ENCODE measurements at places on chromosomes 4 and X. TPM values are rescaled to one million over a fixed set of nuclear protein-coding genes. Genes with fewer than 3 reads are reported as not detected.
A peak's percentile ranks its signal among the peaks of the same experiment; 100 is the strongest.

GRCh38 chr4:189785257-189785656 is 155.4 kb upstream of the FRG1 start:
- no peak for DNase-seq

- DNase-seq = no peak
Measured at GRCh38 chr4:6601661-6602250, 26.8 kb downstream of the MAN2B2 start.

DNA sequence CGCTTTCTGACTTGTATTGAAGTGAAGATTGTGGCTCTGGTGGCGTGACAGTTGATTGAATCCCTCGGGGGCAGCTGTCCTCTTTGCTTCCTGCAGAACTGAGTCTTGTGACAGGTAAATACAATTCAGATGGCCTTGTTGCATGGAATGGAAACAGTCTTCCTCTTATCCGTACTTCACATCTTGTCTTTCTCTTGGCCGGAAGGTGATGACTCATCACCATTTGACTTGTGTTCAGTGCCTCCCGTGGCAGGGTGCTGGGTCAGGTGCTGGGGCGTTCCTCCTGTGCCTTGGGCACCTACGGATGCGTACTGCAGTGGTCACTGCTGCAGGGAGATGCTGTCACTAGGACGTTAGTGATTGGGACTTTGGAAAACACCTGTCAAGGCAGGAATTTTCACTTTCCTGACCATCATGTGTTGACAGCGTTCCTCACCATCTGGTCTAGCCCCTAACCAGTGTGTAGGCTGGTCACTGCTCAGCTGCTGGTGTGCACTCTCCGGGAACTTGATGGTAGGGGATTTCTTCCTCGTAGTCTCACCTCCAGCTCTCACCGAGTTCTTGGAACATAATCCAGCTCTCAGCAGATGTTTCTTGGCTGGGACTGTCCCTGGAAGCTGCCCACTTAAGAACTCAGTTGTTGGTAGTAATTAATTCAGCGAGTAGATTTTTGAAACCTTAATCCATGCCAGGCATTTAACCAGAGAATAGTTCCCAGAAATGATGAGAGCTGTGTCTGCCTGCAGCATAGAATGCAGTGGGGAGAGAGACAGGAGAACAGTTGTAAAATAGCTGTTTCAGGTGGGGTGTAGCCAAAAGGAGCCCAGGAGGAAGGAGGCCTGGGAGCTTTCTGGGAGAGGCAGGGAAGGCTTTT is 7.2 kb downstream of the TBC1D14 start:
- DNase-seq = peak; percentile 72

- no peak for DNase-seq
Measured at GRCh38 chr4:169976951-169977350, 49.2 kb downstream of the MFAP3L start.

DNA sequence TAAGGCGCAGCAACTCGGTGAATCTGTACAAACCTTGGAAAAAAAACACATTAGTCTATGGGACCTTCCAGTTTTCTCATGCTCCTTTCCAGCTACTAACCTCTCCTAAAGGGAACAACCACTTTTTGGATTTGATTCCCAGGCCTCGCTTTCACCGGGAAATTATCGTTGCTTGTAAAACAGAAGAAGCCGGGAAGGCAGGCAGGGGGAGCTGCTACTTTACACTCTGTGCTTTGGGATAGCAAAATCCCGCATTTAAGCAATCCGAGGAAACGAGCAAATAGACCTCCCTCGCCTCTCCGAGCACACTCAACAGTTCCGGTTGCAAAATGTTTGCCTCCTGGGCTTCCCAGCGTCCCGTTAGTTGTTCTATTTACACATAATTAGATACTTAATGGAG is 1.2 kb downstream of the CD38 start:
- peak; percentile 37 for DNase-seq

The DMRTC1 gene
- total RNA-seq = not detected

GRCh38 chr4:143335979-143336780 is 496 bp upstream of the GAB1 start:
- DNase-seq = peak; percentile 24

GRCh38 chrX:108257556-108257955 is 166.0 kb downstream of the ATG4A start:
- DNase-seq = no peak

- DNase-seq = no peak
Measured at GRCh38 chr4:7924163-7924562, 15.5 kb downstream of the AFAP1 start.

The TMEM144 gene
- total RNA-seq = not detected

The MFAP3L gene
- 0.03 TPM for total RNA-seq

DNA sequence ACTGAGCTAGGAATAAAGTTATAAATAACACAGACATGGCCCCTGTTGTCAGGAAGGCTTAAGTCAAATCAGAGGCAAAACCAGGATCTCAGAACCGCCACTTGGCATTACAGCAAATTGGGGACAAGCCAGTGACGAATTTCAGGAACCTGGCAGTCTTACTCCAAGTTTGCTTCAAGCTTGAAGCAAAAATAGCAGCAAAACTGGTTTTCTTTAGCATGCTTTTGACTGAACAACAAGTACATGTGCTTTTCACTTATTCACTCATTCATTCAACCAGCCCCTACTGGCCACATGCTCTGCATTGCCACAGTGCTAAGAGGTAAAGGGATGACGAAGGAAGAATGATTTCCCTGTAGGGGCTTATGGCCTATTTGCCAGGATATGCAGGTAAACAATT is 253.9 kb upstream of the PPARGC1A start:
- DNase-seq = no peak

- DNase-seq = no peak
Measured at GRCh38 chr4:9952415-9952950, 68.8 kb downstream of the SLC2A9 start.

DNA sequence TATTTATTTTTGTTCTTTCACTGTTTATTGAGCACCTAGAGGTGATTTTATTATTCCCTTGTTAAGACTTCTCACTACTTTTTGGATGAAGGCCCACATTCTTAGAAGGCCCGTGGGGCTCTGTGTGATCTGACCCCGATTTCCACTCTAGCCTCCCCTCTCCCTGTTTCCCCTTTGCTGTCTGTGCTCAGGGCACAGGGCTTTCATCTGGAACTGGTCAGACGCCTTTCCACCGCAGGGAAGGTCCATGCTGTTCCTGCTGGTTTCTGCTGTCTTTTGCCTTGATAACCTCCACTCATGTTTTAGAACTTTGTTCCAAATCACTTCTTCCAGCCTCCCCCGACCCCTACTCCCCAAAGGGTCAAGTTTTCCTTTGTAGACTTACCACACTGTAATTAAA is 31.3 kb upstream of the ANAPC4 start:
- DNase-seq = no peak

DNA sequence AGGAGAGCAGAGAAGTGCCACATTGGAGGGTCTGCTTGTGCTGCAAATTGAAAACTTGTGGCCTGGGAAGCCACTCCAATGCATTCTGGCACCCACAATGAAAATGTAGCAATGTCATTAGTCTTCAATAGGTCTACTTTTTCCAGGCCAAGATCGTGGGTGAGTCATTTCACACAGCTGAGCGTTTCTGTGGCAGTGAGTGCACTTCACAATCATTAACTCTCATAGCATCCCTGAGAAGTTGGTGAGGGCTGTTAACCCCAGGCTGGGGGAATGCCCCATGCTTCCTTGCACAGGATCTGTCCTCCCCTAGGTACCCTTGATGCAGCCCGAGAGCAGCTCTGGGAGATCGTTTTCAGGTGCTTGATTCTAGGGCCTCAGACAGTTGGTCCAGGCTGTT is 196.8 kb upstream of the ATP6AP2 start:
- DNase-seq = no peak

- no peak for DNase-seq
Measured at GRCh38 chrX:105263171-105263570, 42.7 kb upstream of the TEX13A start.

The PHOX2B gene
- total RNA-seq = not detected

DNA sequence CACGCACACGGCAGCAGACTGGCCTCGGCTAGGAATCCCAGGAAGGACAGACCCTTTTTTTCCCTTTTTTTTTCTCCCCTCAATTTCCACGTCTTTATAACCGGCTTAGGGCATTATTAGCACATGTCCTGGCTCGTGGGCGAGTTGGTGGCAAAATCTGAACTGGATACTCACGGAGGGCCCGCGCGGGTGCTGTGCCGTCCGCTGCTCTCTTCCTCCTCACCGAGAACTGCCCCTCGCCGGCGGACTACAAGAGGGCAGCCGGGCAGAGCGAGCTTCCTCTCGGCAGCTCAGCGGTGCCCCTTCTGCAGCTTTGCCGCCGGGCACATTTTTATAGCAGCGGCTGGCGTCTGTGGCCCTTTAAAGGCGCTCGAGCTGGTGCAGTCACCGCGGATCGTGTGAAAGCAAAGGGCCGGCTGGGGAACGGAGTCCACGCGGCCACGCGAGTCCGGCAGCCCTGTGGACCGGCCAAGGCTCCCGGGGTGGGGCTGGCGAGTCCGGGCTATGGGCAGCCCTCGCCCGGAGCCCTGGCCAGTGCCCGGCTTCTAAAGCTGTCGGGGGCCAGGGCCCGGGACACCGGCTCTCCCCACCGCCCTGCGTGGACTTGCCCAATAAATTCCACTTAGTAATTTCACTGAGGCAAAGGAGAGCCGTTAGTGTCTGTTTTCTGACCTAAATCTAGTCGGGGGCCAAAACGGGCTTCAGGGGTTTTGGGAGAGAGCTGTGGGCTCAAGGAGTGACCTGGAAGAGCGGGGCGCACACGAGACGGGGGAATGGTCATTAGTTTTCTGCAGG is 1.3 kb upstream of the CITED1 start:
- DNase-seq = peak; percentile 20

- DNase-seq = no peak
Measured at GRCh38 chr4:70405765-70406164, 8.0 kb downstream of the OPRPN start.

DNA sequence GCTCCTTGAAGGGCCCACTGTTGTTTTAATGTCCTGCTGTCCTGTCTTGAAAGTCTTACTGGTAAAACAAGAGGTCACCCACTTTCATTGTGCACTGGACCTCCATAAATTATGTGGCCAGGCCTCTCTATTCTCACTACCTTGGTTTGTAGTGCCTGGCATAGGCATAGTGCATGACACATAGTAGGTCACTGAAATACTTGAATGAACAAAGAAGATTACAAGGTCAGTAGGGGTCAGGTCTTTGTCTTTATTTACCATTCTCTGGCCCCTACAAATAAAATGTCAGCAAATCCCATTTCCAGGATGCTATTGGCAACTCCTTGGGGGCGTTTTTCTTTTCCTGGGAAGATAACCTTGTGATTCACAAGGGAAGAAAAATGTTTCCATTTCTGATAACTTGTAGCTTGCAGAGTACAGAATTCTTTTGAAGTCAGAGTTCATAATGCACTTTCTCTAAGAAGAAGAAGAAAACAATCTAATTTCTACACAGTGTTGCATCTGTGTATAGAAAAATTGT is 1.4 kb downstream of the PGM2 start:
- no peak for DNase-seq

The HSD17B13 gene
- total RNA-seq = 0.16 TPM

The HTRA3 gene
- not detected for total RNA-seq

GRCh38 chrX:112577146-112577545 is 102.6 kb downstream of the LHFPL1 start:
- no peak for DNase-seq

DNA sequence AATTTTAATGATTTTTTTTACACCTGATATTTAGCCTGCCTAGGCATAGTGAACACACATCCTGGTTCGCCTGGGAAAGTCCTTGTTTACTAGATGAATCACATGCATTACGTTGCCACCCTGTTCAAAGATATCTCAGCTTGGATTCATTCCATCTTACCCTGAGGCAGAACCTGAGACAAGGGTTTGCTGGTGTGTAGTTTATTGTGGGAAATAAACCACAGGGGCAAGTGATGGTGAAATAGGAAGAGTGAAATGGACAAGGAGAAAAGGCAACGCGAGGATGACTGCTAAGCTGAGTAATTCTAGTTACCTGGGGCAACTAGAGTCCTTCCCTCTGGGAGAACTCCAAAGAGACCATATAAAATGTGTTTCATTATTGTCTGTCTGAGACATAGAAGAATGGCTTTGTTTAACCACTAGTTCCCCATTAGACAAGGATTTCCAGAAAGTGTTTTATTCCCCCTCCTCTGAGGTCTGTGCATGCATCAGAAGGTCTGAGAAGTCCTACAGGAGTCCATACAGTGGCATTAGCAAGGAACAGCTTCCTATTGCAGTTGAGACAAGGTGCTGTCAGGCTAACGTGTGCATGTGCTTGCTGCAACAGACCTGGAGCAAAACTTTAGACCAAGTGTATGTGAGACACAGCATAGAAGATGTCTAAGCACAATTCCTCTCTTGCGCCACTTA is 797.3 kb upstream of the FRG1 start:
- no peak for DNase-seq

The ADH1C gene
- not detected for total RNA-seq

DNA sequence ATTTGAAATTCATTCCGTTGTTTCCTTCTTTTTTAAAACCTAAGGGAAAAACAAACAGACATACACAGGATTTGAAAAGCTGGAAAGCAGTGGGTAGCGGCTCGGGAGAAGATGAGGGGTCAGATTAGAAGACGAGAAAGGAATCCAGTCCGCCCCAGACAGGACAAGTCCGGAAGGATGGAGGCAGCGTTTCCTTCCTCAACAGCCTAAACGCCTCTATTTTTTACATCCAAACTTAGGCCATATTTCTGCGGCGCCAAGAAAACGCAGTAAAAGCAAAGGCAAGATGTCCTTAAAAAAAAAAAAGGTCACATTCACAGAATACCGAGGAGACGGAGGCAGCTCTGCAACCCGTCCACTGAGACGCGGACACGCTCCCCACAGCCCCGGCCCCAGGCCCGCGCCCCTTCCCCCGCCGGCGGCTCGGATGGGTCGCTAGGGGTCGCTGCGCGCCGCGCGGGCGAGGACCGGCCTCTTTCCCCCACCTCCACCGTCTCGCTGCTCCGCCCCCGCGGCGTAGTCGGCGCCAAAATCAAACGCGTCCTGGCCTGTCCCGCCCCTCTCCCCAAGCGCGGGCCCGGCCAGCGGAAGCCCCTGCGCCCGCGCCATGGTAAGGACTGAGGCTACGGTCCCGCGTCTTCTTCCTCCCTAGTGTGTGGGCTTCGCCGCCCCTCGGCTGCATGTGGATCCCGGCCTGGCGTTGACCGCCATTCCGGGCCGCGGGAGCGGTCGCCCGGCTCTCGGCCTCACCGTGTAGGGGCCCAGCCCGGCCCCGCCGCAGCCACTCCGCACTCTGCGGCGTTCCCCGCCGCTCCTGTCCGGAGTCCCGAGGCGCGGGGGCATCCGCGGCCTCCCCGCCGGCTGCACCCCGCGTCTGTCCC is at the start of gene MND1:
TSS of gene MND1 (plus strand) at position 558 of the 881 bp plus-strand sequence. CDS start at position 608, 50 bp downstream.
- peak; percentile 94 for DNase-seq

GRCh38 chrX:67544281-67545035 is 637 bp downstream of the AR start:
- DNase-seq = no peak

The BEND2 gene
- not detected for total RNA-seq

DNA sequence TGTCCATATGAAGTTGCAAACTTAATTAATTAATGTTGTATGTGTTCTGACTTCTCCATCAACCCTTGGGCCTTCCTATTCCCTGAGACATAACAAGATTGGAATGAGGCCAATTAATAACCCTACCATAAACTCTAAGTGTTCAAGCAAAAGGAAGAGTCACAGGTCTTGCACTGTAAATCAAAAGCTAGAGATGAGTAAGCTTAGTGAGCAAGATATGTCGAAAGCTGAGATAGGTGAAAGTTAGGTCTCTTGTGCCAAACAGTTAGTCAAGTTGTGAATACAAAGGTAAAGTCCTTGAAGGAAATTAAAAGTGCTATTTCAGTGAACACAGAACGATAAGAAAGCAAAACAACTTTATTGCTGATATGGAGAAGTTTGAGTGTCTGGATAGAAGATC is 58.2 kb upstream of the GPRIN3 start:
- DNase-seq = no peak

The MAP7D3 gene
- total RNA-seq = 13.3 TPM

The LRP2BP gene
- 0.97 TPM for total RNA-seq

Data from activated CD8-positive, alpha-beta T cell treated with anti-CD3 and anti-CD28 coated beads, Interleukin-2, amount 10 ng/mL, durations not matched to agents 7 days and 5 days (primary cell).